HCT116 (cell line): ENCODE measurements at places on chromosomes 3 and 15. TPM values are rescaled to one million over a fixed set of nuclear protein-coding genes. Genes with fewer than 3 reads are reported as not detected.

- no peak for DNase-seq
Measured at GRCh38 chr3:178671377-178671776, 135.1 kb downstream of the KCNMB2 start.

TNFSF10 gene
- total RNA-seq, result 0.20 TPM

GRCh38 chr15:31338879-31339557, 12.4 kb downstream of the KLF13 start:
- DNase-seq, result no peak

DNA sequence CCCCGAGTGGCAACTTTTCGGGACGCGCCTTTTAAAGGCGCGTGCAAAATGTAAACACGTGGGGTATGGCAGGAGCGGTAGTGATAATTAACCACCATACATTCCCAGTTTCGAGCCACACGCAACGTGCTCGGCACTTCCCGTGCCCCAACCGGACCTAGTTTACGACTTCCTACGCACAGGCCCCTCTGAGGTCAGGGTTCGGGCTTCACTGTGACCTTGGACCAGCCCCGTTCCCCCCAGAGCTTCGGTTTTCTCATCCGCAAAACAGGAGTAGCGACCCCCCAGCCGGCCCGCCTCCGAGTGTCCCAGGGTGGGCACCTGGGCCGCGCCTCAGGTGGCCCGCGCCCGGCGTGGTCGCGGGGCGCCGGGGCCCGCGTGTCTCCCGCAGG, 451 bp downstream of the CHCHD4 start:
- DNase-seq, result no peak

DNA sequence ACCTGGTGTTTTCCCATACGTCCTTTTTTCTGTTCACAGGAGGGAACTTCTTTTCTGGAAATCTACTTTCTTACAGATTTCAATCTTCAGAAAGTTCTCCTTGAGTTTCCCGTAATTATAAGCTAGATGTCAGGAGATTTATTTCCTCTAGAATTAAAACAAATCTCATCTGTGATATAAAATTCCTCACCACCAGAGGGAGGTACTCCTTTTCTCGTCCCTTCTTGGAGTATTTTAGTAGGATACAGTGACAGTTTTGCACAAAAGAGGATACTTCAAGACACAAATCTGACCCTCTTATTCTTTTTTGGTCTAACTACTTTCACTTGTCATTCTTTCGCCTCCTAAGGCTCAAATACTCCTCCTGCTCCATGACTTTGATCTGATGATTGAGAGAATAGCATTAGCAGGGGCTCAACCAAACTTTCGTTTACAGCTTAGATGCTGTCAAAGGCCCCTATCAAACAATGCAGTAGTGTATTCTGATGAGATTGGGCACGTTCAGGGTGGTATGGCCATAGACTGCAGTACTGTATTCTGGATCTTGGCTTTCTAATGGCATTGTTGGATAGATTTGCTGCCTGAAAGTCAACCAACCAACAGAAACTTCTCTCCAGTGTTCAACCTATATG, 38.0 kb downstream of the TMEM41A start:
- peak; percentile 32 for DNase-seq

DNA sequence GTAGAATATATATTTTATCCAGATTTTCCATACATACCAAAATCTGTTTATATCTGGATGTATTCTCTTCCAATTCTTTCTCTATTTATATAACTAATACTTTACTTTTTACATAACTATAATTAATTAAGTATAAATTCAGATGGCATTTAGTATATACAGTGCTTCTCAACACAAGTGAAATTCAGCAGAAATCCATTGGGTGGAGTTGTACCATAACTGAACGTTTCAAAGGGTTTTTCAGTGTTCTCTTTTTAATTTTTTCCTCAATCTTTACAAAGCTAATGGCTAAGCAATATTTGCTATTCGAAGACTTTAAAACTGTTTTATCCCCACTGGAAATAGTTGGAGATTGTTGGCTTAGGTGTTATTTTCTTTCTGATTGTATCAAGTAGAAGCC, 13.9 kb upstream of the ZBBX start:
- DNase-seq, result no peak
